ENCODE measurements at places on chromosomes 1 and 21. TPM values are rescaled to one million over a fixed set of nuclear protein-coding genes. Genes with fewer than 3 reads are reported as not detected.

GRCh38 chr21:34075091-34075425 lies 1.7 kb downstream of the MRPS6 start:
- no peak for DNase-seq

The MAN1C1 gene
- 5.3 TPM for total RNA-seq

DNA sequence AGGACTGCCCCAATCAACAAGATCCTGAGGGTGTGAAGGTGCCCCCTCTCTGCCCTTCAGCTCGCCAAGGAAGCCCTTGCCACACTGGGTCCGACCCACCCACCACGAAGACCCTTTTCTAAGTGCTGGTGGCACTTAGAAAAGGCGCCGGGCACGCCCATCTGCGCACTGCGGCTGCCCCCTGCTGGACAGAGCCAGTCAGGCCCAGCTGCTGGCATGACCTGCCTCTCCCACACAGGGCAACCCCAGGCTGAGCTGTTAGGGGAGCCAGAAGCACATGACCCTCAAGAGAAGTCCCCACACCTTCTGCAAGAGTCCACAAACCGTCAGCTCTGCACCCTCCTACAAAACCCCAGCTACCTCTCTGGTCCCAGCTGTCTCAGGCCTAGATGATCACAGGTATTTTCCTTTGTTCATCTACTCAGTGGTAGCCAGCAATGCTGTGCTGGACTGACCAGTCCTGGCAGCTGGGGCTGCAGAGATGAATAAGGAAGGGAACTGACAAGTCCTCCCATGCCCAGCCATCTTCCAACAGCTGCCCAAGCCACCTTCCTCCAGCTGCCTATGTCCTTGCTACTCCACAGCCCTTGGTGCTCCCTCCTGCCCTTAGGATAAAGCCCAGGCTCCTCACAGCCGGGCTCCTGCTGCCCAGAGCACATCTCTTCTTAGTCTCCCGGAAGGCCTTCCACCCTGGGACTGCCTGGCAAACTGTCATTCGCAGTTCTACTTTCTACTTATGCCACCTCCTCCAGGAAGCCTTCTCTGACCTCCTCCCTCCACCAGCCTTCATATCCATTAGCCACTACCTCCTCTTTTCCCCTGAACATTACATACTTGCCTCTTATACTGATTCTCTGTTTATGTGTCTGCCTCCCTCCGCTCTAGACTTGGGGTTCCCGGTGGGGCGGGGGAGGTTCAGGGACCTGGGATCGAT lies 39.8 kb upstream of the ZC3H12A start:
- DNase-seq: peak; percentile 86

DNA sequence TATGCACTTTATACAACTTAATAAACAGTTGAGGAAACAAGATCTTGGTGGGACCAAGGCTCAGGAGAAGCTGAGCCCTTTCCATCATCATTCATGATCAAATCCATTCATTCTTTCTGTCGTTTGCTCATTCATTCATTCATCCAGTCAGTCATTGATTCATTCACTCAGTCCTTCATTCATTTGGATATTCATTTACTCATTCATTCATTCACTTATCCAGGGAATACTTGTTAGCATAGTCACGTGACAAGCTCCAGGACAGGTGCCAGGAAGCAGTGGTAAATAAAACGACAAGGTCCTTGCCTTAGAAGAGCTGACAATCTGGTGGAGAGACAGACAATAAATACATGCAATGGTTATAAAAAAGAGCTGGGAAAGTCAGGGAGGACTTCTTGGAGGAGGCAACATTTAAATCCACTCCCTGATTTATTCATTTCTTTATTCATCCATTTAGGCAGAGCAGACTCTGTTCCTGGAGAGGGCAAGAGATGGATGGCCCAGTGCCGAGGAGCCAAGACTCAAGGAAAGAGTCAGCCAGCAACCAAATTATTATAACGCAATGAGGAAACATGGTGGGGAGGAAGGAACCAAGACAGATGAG lies 74.1 kb upstream of the CASZ1 start:
- no peak for DNase-seq

- DNase-seq: no peak
Measured at GRCh38 chr1:167210966-167211674, 9.6 kb upstream of the POU2F1 start.

The AMPD1 gene
- total RNA-seq: not detected

The ARMH1 gene
- total RNA-seq: 3.6 TPM

DNA sequence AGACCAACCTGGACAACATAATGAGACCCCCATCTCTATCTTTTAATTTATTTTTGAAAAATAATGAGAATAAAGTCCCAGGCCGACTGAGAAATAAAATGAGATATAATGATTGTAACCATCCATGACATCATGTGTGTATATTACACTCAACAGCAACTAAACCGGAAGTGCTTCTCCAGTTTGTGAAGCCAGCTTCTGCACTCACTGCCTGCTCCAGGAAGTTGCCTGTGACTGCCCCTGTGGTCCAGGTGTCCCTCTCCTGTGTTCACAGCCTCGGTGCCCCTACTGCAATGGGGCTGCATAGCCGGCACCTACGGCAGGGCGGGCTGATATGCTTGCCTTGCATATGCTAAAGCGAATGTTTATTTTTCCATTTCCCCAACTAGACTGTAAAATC lies 68.3 kb downstream of the SSBP3 start:
- no peak for DNase-seq

- no peak for DNase-seq
Measured at GRCh38 chr1:181043025-181043888, 9.5 kb downstream of the MR1 start.

- DNase-seq: no peak
Measured at GRCh38 chr1:156525071-156525501, 24.5 kb upstream of the MEF2D start.

The DNAJC16 gene
- 33.6 TPM for total RNA-seq

DNA sequence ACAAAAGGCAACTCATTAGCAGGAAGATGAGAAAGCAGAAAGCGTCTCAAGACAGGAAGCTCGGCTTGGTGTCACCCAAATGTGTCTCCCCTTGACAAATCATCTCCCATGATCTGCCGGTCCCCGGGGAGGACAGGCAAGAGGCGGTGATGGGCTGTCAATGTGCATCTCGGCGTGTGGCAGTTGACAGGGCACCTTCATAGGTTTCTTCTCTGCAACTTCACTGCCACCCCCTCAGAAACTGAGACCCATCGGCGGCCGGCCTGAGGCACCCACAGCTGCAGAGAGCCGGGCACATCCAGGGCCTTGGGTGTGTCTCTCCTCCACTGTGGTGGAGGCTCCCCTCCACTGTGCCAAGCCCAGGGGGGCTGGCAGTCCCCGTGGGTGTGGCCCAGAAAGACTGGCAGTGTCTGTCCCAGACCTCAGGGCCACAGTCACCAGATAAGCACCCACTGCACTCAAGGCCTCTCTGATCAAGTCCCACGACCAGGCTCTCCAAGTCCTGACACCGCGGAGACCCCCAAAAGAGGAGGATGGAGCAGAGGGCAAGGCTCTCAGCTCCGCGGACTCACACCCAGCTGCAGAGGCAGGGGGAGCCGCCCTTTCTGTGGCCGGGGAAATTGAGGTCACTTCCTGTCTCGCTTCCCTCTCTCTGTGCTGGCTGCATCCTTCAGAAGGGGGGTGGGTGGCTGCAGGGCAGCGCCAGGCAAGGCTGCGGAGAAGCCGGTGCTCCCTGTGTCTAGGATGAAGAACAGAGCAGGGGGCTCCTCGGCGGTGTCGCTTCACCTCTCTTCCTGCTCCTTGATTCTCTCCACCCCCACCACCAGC lies 39.6 kb upstream of the LBR start:
- no peak for DNase-seq

The FCER1A gene
- not detected for total RNA-seq

DNA sequence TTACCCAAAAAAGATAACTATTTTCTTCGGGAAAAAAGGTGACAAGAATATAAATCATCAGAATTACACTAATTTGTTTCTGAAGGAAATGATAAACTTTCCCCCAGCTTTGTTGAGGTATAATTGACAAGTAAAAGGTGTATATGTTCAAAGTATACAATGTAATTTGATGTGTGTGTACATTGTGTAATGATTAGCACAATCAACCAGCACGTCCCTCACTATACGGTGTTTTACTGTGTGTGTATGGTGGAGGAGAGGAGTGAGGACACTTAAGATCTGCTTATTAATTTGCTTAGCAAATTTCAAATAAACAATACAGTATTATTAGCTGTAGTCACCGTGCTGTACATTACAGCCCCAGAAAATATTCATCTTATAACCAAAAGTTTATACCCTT lies 77.7 kb downstream of the CAMTA1 start:
- DNase-seq: no peak

The RUNX1 gene
- 0.19 TPM for total RNA-seq

The RNPEP gene
- 70.3 TPM for total RNA-seq

The ANGPTL3 gene
- total RNA-seq: not detected

The TMPRSS15 gene
- total RNA-seq: not detected

DNA sequence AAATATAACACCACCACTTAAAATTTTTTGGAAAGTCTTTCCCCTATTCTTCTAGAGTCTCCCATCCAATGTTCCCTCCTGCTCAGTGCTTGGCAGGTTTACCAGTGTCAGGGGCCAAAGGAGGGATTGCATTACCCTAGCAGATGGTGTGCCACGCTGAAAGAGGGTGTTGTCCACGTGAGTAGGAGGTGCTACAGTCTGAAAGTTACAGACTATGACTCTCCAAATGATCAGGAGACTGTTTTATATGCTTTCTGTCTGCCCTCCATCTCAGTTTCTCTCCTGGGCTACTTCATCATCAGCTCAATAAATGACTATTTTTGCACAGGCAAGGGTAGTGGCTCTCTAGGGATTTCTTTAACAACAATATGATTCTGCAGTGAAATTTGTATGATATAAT lies 31.3 kb upstream of the ANGPTL7 start:
- DNase-seq: no peak

DNA sequence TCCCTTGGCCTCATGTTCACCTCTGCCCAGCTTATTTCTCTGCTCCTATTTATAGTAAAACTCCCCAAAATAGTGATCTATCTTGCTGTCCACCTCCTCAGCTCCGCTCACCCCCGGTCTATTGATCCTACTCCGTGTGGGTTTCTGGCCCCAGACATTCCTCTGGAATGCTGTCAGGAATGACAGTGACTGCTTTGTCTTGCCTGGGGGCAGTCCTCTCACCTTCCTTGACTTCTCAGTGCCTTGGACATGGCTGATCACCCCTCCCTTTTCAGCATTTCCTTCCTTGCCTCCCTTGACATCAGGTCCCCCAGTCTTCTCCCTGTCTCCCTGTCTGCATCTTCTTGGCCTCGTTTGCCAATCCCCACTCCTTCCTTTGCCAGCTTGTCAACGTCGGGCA lies 108.1 kb upstream of the BACE2 start:
- DNase-seq: no peak

GRCh38 chr1:91584309-91584708 lies 83.7 kb downstream of the CDC7 start:
- DNase-seq: no peak

GRCh38 chr1:83775977-83776603 lies 222.8 kb downstream of the TTLL7 start:
- no peak for DNase-seq

- DNase-seq: no peak
Measured at GRCh38 chr1:47635111-47635510, 197.3 kb downstream of the FOXD2 start.

The VANGL2 gene
- total RNA-seq: 46.6 TPM

- peak; percentile 61 for DNase-seq
Measured at GRCh38 chr1:8701794-8702471, 115.5 kb downstream of the RERE start.

The EPRS1 gene
- total RNA-seq: 92.9 TPM

The SPOCD1 gene
- total RNA-seq: 1.4 TPM

DNA sequence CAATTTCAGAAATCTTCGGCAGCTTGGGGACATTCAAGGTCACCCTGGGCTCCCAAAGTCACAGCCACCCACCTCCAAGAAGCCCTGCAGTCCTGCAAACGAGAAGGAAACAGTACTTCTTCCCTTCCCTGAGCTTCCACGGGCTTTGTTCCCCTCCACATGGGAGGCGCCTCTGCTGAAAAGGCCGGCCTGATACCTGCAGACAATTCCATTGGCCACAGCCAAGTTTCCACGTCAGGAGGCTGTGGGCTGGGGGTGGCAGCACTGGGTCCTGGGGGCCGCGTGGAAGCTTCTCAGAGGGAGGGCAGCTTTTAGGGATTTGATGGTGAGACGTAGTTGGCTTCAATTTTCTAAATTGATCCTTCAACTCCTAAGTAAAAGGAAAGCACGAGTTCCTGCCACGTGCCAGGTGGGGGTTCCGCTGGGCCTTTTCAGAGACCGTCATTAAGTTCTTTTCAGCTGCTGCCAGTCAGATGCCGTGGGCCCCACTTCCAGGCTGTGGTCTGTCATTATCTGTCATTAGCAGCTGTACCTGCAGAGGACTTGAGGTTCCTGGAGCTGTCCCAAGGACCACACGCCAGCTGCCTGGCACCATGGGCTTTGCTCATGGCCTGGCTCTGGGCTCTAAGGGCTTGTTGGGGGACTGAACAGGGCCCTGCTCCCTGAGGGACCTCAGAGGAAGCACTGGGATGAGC lies 98.7 kb downstream of the CRYAA start:
- no peak for DNase-seq

GRCh38 chr1:56063461-56063860 lies 515.9 kb downstream of the PLPP3 start:
- DNase-seq: no peak

The S100A3 gene
- total RNA-seq: not detected

DNA sequence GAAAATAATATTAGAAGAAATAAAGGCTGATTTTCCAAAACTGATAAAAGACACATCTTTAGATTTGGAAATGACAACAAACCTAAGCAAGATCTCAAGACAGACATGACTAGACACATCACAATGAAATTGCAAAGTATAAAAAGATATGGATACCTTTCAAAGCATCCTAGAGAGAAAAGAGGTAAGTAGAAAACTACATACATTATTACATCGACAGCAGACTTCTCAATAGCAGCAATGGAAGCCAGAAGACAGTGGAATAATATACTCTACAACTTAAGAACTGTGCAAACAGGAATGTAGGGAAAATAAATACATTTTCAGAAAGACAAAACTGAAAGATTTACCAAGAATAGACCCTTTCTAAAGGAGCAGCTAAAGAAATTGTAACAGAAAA lies 50.2 kb downstream of the DENND1B start:
- DNase-seq: peak; percentile 23

GRCh38 chr1:222420633-222421032 lies 127.3 kb downstream of the HHIPL2 start:
- DNase-seq: no peak

DNA sequence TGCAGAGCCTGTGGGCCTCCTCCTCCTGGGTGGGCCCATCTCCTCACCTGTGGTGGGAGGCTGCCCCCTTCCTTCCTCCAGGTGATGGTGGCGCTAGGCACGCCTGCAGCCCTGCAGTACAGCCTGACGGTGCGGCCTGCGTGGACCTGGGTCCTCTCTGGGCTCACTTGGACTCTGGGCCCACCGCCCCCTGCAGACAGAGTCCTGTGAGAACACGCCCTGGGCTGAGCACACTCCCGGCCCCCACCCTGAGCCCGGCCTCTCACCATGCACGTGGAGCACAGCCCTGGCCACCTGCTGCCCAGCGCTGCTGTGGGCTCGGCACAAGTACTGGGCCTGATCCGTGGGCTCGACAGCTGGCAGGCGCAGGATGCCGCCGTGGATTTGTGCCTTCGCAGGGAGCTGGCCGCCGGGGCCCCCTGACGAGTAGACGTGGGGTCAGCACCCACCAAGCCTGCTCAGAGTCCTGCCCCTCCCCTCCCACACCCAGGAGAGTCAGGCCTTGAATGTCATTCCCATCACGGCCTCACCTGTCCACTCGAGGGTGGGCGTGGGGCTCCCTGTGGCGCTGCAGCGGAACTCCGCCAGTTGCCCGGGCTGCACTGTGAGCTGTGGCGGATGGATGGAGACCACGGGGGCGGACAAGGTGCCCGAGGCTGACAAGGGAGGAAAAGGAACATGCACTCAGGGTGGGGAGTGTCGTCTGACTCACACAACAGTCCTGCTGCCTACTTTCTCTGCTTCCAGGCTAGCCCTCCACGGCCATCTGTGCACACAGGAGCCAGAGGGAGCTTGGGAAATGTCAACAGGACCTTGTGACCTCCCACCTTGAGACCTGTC lies 43.4 kb downstream of the LDLRAD2 start:
- DNase-seq: no peak

Measured in neural progenitor cell (in vitro differentiated cells).